ENCODE measurements at places on chromosomes 4 and X.

DNA sequence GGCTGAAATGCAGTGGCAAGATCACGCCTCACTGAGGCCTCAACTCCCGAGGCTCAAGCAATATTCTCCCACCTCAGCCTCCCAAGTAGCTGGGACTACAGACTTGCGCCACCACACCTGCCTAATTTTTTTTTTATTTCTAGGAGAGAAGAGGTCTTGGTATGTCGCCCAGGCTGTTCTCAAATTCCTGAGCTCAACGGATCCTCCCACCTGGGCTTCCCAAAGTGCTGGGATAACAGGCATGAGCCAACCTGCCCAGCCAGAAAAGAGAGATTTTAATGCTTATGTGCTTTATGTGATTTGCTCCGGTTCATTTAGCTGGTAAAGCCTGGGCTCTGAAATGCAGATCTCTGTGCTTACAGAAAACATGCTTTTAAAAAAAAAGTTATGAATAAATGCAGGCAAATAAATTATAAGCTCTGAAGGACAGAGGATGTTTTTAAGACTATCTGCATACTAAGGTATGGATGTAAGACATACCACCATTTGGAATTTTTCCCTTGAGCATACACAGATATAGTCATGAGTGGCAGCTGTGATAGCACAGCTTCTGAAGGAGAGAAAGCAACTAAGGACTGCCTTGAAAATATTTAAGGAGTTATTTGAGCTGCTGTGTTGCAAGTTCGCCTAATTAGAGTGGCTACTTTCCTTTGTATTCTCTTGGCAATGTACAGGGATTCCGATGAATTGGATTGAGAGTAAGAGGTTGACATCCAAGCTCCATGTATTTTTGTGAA is 13.8 kb downstream of the GUCY1B1 start:
- no peak for DNase-seq

DNA sequence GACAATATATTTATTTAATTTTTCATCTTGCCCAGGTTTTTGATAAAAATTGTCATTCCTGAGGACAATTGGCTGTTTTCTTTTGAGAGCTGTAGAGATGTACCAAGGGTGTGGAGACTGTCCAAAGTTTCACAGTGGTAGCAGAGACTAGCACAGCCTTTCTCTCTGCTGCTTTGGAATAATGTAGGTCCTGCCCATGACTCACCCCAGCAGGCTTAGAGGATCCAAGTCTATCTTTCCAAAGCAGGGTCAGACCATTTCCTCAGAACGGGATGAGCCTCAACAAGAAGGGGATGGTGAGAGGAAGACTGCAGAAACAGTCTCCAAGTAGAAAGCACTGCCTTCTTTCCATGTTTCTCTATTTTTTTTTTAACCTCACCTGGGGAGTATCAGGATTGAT is 131.5 kb upstream of the RPL34 start:
- no peak for DNase-seq

DNA sequence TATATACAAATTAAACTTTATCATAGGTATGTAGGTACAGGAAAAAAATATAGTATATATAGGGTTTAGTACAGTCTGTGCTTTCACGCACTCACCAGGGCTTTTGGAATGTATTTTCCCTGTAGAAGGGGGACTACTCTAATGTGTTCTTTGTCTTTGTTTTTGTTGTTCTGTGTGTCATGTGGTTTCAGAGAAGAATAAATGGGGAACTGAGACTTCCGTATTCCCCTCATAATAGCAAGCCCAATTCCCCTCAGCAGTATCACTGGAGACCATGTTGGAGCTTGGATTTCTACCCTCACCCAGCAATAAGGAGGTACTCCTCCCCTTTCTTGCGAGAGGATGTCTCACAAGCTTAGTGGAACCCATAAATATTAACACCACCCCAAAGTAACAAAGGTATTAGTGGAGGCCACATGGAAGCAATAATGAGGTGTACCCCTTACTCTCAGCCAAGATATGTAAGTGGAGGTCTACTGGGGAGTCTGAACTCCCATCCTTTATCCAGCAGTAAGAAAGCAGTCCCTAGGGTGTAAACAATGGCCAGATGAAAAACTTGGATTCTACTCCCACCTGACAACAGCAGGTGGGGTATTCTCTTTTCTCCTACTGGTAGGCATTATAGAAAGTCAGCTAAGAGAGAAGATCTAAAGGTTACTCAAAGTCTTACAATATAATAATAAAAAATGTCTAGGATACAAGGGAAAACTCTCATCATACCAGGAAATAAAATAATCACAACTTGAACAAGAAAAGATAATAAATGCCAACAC is 805.4 kb upstream of the GALNTL6 start:
- no peak for DNase-seq

DNA sequence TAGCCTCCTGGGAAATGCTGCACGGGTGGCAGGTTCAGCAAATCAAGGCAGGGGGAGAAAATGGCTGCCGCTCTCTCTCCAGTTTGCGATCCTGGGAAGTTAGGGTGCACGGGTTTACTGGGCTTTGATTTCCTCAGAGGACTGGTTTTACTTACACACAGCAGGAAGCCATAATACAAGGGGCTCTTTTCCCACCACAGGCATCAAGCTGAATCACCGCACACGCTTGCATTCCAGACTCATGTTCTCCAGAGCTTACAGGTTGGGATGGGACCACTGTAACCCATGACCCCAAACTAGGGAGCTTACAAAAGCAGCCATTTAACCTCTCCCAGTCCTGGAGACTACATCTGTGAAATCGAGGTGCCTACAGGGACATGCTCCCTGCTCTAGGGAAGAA is 159.8 kb downstream of the DHRSX start:
- no peak for DNase-seq

- DNase-seq = no peak
These were observed 216.8 kb upstream of the PSAPL1 start for GRCh38 chr4:7651461-7651921.

DNA sequence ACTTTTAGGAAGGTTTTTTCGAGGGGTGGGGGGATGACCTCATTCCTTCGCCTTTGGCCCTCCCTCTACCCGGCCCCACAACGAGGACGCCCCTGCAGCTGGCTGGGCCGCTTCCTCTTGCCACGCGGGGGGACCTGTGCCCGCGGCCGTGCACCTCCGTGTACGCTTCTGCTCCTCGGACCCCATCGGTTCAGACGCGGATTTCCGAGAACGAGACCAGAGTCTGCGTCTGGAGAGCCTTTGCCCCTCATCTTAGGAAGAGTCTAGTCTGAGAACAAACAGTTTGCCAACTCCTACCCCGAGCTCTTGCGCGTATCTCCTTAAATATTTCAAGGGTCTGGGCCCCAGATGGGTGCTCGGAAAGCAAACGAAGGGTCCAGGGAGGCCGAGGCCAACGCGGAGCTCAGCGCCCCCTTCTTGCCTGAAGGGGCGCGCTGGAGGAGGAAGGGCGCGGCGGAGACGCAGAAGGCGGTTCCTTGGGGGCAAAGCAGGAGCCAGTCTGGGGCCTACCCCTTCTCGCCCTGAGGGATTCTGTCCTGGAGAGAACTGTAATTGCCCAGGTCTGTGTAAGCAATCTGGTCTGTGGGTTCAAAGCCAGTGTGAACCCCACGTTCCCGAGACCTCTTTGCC is 3.9 kb upstream of the SFRP2 start:
- DNase-seq = no peak

DNA sequence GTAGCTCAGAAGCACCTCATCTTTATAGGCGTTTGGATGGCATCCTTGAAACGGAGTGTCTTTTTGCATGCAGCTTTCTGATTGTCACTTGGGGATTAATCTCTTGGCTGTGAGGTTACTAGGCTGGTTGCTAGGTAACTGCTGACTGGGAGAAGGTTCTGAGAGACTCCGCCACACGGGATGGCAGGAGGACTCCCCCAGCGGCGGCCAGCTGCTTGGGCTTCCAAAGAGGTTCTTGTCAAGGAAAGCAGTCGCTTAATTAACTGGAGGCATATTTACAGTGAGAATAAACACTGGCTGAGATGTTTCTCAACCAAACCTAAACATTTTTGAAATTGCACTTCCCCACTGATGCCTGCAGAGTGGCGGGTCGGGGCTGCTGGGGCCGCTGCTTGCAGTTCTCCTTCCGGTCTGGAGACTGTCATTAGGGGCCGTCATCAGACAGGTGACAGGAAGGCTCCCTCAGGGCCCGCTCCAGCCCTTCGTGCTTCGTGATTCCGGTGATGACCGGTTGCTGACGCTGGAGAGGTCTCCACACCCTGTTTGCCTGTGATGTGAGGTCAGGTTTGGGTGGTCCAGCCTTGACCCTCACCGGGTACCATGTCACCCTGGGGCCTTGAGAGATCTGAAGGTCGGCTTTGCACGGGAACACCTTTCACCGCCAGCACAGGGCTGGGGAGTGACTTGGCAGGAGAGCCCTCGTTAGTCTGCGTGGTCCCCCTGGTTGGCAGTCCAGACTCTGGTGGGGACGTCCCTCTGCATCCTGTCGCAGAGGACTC is 9.1 kb downstream of the NSG1 start:
- DNase-seq = no peak

DNA sequence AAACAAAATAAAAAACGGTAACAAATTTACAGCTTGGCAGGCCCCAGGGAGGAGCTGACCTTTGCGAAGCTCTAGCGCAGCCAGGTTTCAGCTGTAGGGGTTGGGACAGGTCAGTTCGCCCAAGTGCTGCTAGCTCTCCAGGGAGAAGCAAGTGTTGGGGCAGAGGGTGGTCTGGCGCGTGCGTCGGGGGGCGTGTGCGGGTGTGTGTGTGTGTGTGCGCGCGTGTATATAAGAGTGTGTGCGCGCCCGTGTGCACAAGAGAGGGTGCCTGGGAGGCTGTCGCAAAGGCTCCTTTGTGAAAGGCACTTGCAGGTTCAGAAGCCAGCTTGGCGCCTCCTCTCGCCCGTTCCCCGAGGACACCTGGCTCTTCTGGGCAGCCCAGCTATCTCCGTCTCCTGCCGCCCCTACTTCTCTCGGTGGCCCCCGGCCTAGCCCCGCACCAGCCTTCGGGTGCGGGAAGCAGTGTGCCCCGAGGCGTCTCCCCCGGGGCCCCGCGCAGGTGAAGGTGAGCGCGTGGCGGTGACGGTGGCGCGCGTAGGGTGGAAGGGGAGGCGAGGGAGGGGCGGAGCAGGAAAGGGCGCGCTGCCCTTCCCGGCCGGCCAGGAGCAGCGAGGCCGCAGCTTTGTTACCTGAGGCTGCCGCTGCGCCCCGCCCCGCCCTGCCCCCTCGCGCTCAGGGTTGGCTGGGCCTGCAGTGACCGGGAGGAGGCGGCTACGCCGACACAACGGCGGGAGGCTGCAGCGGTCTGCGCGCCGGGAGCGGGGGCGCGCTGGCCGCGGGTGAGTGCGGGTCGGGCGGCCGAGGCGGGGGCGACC is at the start of gene FHDC1:
Gene FHDC1 (plus strand): TSS at position 693 of the 815 bp plus-strand sequence. CDS start 6,735 bp downstream, outside the sequence.
- DNase-seq = no peak

- DNase-seq = peak; percentile 48
These were observed 1.4 kb downstream of the FGF2 start for GRCh38 chr4:122827879-122828601.

GRCh38 chr4:20895208-20895607 is 194.9 kb downstream of the PACRGL start:
- no peak for DNase-seq

DNA sequence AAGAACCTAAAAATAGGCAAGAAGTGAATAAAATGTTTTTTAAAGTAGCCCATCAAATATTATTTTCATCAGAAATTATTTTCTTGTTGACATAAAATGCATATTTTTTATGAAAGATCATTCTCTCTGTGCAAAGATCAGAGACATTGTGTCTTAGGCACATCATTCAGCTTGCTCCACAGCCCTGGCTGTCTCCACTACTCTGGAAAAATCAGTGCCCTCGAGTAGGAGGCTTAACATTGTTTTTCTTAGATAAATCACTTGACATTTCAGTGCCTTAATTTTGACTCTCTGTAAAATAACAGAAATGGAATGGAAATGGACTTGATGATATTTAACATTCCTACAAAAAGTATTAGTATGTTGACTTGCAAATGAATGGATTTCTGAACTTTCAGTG is 77.9 kb downstream of the FAT4 start:
- no peak for DNase-seq

- no peak for DNase-seq
These were observed 28.1 kb downstream of the TBC1D14 start for GRCh38 chr4:6937754-6938153.

- peak; percentile 18 for DNase-seq
These were observed 126.6 kb downstream of the PPP4R3C start for GRCh38 chrX:27336466-27337091.

Data from stimulated activated CD4-positive, alpha-beta T cell treated with anti-CD3 and anti-CD28 coated beads, Interleukin-1b, Interleukin-23, amount 100 ng/mL, for 48 hours (primary cell).